ENCODE measurements at places on chromosomes 2 and 18.

DNA sequence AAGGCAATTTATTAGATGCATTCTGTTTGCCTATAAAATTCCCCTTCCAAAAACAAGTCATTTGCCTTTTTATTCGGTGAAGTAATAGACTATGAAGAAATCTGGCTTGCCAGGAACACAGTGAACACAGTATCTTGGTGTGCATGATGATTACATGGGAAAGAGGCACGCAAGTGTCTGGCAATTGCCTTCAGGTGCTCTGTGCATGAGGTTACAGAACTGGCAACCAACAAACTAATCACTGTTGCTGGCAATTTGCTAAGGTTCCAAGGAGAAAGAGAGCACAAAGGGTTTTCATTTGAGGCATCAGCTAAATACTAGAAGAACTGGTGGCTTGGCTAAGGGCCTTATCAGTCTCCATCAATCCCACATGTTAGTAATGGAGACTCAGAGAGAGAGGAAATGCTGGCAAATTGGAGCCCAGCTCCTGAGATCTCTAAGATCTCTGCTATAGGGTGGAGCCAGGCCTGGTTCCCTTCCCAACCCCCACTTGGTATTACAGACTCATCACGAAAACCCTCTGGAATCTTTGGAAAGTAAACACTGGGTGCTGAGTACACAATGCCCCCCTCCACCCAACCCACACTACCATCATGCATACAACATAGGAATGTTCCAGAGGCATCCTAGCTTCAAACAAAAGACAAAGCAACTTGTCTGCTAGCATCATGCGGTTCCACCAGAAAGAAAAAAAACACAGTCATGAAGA is 10.4 kb downstream of the RNF152 start:
- DNase-seq, result no peak

- DNase-seq, result no peak
These were observed 21.6 kb downstream of the HPCAL1 start for GRCh38 chr2:10324095-10324832.

GRCh38 chr2:168948621-168949212 is 47.6 kb downstream of the G6PC2 start:
- DNase-seq, result no peak

DNA sequence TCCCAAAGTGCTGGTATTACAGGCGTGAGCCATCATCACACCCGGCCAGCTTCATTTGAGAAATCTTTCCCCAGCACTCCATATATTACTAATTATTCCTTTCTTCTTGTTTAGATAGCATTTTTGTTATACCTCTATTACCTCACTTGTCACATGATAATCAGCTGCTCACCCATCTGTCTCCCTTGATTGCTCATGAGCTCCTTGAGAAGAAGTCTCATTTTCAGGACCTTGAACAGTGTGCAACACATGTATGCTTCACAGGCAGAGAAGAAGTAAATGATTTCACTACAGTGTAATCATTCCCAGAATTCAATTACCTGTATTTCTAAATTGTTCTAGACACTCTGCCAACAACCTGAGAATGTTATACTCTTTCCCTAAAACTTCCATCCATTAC is 6.2 kb downstream of the PAIP2B start:
- no peak for DNase-seq

- DNase-seq, result no peak
These were observed 32.4 kb downstream of the APOB start for GRCh38 chr2:21011453-21011852.

DNA sequence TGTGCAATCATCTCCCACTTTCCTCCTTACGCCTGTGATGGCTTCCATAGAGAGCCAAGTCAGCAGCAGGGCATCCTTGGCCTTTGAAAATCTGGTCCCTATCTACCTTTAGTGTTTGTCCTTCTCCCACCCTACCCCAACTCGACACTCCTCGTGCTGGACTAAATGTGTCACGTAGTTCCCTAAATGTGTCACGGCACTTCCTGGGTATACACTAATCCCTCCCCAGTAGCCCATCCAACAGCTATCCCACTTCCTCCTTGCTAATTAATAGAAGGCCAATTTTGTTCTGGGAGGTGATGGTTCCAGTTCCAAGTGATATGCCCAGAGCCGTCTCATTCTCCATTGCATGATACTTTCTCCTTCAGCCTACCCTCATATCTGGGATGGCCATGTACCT is 36.5 kb upstream of the ZFP36L2 start:
- DNase-seq, result no peak

- no peak for DNase-seq
These were observed 180.5 kb downstream of the VWC2L start for GRCh38 chr2:214591366-214591765.

DNA sequence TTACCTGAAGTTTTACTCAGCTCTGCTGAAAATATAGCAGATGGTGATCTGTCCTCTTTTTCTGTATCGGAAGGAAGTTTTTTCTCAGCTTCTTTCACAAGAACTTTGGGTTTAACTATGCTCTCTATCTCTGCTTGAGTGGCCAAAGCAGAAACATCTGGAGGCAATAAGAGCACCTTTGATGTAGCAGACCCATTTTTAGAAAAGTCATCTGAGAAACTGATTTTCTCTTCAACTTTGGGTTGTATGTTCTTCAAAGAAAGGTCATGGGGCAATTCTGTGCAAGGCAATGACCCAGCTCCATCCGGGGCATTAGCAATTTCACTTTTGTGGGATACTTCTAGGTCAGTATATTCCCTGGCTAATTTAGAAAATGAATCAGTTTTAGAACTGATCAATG is 25.2 kb downstream of the RTN4 start:
- DNase-seq, result no peak

GRCh38 chr2:29898999-29899398 is 22.4 kb downstream of the ALK start:
- DNase-seq, result no peak

GRCh38 chr2:67895227-67895941 is 167.4 kb downstream of the C1D start:
- DNase-seq, result no peak

GRCh38 chr18:69715191-69715795 is 232.4 kb downstream of the CD226 start:
- DNase-seq, result no peak

DNA sequence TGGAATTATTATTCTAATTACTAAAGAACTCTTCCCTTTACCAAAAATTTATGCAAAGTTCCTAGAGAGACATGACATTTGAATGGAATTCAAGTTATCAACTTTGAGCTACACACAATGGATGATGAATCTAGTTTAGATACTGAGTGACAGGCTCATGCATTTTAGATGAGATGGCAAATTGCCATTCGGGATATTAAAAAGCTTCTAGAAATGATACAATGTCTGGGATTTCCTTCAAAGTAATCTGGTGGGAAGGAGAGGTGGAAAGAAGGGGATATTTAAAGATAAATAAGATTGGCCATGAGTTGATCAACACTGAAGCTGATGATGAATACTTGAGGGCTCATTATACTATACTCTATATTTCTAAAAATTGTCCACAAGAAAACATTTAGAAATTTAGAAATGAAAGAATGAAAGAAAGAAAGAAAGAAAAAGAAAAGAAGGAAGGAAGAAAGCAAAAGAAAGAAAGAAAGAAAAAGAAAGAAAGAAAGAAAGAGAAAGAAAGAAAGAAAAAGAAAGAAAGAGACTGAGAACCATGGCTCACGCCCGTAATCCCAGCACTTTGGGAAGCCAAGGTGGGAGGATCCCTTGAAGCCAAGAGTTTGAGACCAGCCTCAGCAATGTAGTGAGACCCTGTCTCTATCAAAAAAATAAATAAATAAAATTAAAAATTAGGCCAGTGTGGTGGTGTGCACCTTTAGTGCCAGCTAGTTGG is 62.6 kb upstream of the NEDD4L start:
- no peak for DNase-seq

DNA sequence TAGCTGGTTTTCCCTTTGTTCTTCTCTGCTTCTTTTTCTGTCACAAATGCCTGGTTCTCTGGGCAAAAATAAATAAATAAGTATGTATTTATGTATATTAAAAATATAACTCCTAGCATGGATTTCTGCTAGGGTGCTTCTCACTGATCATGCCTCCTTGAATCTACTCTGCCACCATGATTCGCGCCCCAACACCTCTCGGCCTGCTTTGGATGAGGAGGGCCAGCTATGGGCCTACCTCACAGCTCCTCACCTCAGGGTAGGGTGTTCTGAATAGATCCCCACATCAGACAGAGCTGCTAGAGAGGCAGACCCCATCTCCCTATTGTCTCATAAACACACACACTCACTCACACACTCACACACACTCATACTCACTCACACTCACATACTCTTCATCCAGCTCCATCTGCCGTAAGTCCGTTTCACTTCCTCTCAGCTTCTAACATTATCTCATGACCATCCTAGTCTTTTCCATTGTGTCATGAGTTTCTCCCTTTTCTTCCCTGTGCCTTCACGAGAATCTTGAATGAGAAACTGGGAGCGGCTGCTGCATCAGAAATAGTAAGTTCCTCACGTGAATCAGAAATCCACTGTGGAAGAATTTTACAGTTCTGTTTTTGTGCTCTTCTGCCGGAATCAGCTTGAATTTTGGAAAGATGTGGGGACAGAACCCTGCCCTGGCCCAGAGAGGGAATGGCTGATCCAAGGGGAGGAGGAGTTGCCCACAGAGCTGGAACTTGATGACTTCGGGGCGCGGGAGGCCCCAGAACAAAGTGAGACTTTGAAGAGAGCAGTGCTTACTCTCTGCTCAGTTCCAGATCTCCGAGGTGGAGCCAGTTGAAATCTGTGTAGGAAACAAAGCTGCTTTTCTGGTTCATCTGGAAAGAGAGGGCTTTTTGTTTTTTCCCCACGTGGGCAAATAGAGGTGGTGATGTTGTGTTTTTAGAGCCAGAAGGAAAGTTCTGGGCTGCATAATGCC is 20.9 kb downstream of the ANXA4 start:
- no peak for DNase-seq

- no peak for DNase-seq
These were observed 12.8 kb upstream of the RHOB start for GRCh38 chr2:20433946-20434553.

DNA sequence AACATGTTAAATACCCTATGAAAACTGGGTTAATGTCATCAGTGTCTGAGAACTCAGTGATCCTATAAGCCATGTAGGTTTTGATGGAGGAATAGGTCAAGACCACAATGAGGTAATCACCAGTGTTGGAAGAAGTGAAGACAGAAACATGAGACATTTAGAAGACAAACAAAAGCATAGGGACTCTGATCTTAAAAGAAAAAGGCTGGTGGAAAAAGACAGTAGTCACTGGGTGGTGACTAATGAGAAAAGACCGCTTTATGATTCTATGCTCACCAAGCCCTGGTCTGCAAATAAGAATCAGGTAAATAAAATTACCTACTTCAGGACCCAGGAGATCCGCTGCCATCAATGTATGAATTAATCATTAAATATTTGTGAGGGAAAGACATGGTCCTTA is 271.9 kb downstream of the GPD2 start:
- no peak for DNase-seq

GRCh38 chr2:202001826-202002225 is 31.8 kb upstream of the FZD7 start:
- no peak for DNase-seq

DNA sequence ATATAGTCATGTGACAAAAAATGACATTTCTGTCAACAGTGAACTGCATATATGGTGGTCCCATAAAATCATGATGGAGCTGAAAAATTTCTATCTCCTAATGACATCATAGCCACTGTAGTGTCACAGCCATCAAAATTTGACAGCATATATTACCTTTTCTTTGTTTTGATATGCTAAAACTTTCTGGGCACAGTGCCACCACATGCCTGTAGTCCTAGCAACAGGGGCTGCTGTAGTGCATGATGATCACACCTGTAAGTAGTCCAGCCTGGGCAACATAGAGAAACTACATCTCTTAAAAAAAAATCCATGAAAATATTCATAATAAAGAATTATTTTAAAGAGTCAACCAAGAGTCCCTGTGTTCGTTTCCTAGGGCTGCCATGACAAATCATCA is 155.5 kb upstream of the SERTAD2 start:
- no peak for DNase-seq

- DNase-seq, result no peak
These were observed 17.7 kb downstream of the SH3BP4 start for GRCh38 chr2:234969306-234970098.

DNA sequence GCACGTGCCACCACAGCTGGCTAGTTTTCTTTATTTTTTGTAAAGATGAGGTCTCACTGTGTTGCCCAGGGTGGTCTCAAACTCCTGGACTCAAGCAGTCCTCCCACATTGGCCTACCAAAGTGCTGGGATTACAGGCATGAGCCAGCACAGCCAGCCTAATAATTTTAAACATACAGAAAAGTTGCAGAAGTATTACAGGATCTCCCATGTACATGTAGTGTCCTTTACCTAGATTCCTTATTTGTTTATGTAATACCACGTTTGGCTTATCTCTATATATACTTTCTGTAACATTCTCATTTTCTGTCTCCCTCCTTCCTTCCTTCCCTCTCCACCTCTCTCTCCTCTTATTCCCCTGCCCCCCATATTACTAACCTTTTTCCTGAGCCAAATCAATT is 41.7 kb downstream of the PPM1B start:
- no peak for DNase-seq

DNA sequence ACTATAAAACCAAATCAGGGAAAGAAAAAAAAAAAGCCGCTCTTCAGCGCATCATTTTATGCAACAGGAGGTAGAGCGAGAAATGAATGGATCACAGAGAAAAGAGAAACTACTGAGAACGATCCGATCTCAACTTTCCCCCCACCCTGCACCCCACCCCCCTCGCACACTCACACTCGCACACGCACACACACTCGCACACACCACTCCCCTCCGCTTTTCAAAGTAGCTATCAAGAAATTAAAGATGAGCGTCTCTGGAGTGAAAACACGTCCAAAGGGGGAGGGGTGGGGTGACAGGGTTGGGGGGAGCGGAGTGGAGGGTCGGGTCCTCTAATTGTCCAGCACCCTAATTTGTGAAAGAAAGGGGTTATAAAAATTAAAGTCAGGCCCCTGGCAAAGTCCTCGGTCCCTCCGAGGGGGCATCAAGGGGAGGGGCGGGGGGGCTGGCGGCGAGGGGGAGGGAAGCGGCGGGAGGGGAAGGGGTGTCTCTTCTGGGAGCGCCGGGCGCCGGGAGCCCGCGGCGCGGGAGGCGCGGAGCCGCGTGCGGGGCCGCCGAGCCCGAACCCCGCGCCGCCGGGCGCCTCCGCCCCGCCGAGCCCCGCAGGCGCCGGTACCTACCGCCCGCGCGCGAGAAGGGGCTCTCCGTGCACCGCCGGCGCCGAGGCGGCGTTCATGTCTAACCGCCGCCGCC is 428 bp downstream of the TCF4 start:
- DNase-seq, result no peak

Data from activated CD4-positive, CD25-positive, alpha-beta regulatory T cell treated with anti-CD3 and anti-CD28 coated beads, Interleukin-2, amount 50 U/mL, for 16 hours (primary cell).